ENCODE measurements at places on chromosomes 3 and 15.

DNA sequence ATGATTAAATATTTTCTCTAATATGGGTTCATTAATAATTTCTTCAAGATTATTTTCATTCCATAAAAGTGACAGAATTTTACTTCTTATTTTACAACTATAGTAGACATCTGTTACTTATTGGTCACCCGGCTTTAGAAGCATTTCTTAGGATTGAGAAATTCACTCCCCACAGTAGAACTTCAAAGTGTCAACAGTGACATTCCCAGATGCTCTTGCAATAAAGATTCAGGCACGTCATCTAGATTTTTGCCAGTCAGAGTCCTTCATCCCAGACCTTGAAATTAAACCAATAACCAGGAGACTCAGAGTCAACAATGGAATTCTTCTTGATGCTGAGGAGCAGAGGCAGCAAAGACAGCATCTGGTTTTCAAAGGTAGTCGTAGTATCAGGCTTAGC, 190.8 kb downstream of the VGLL3 start:
- no peak for DNase-seq

- DNase-seq: no peak
Observed at GRCh38 chr3:71031181-71031580, 552.3 kb downstream of the FOXP1 start.

GRCh38 chr3:148190441-148190990, 507.2 kb upstream of the AGTR1 start:
- no peak for DNase-seq

DNA sequence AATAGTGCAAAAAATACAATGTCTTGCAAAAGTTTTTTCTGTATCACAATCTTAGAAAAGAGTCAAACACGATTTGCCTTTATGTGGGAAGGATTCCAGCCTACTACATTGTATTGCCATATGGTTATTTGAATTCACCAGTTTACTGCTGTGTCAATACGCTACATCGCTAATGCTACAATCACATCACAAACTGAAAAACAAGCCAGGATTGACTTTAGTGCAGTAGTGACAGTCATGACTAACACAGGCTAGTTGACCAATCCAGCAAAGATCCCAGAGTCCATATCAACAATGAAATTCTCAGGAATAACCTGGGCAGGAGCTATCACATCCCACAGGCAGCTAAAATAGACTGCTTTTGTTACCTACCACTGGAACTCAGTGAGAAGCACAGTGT, 67.0 kb downstream of the IL12A start:
- no peak for DNase-seq

GRCh38 chr15:99985878-99986277, 252.6 kb upstream of the LYSMD4 start:
- no peak for DNase-seq

GRCh38 chr3:113662824-113663223, 33.6 kb downstream of the USF3 start:
- no peak for DNase-seq

GRCh38 chr3:80079886-80080285, 312.1 kb upstream of the ROBO1 start:
- DNase-seq: no peak

DNA sequence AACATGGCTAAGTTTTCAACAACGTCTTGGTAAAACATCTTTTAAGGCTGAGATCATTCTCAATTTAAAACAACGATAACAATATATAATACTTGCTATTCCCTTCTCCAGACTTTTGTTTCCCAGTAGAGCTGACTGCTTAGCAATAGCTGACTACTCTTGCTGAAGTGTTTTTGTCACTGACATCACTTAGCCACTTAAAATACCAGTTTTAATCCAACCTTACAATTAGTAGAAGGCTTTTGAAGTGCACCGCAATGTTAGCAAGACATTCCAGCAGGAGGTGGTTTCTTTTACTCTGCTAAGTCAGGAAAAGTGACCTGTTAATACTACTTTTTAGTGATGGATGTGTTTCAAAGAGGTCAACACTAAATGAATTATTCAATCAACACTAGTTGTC, 28.7 kb upstream of the GBE1 start:
- DNase-seq: no peak

- no peak for DNase-seq
Observed at GRCh38 chr3:195255571-195256501, 15.1 kb downstream of the XXYLT1 start.

DNA sequence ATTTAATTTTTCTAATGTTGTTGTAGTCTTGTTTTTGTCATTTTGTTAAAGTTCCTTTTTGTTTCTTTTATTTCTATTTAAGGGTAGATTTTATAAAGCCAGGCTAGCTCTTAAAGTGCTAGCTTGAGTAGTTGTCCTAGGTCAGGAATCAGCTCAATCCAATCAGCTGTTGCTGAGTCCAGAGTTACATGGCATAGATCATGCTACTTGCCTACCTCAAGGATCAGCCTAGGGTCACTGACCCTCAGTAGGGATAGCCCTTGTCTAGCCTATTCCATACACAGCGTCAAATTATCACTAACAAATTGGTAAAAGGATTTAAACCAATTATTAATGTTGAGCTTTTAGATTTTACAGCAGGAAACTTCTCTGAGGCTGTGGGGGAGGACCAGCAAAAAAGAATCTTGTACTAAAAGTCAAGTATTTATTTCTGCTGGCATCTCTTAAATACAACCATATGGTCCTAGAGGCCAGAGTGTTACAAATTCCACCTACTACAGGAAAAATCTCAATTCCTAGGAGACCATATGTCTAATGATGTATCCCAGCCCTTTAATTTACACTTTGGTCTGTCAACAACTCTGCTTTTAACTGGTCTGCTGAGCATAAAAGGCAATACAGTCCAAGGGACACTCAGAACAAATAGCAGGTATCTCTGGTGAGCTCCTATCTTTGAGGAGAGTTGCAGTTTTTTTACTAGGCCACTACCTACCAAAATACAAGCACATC, 138.3 kb upstream of the PTPRG start:
- no peak for DNase-seq

DNA sequence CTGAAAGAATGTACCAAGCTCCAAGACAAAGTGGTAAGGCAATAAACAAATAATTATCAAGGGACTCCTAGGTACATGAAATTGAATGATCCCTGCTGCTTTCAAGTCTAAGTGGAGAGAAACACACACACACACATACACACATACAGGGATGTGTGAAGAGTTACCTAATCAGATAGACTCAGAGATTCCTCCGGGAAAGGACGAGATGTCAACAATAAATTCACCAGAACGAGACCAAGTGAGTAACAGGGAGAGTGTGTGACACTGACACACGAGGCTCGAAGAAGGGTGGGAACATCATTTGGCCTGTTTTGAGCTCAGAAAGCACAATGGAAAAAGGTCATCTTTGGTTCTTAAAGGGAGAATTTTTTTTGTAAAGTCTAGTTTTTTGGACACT, 13.4 kb downstream of the LRIG1 start:
- no peak for DNase-seq

Measured in lung microvascular endothelial cell (primary cell).